H1 (cell line): ENCODE measurements at places on chromosomes 6 and 20.
A peak's percentile ranks its signal among the peaks of the same experiment; 100 is the strongest.

DNA sequence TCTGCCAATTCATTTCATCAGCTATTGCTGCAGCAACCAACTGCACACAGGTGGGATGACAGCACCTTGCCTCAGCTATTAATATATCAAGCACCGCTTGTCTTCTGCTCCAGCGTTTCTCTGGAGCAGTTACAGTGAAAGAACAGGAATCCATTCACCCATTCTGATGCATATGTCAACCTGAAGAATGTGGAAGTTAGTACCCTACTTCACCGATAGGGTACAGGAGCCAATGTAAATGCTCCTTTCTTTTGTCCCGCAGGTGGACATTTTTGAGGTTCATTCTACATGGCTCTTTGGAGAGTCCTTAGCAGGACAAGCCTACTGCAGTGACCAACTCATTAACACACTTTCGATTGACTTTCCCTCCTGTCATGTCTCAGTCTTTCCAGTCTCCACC is 139.9 kb upstream of the PRND start:
- no peak for DNase-seq

DNA sequence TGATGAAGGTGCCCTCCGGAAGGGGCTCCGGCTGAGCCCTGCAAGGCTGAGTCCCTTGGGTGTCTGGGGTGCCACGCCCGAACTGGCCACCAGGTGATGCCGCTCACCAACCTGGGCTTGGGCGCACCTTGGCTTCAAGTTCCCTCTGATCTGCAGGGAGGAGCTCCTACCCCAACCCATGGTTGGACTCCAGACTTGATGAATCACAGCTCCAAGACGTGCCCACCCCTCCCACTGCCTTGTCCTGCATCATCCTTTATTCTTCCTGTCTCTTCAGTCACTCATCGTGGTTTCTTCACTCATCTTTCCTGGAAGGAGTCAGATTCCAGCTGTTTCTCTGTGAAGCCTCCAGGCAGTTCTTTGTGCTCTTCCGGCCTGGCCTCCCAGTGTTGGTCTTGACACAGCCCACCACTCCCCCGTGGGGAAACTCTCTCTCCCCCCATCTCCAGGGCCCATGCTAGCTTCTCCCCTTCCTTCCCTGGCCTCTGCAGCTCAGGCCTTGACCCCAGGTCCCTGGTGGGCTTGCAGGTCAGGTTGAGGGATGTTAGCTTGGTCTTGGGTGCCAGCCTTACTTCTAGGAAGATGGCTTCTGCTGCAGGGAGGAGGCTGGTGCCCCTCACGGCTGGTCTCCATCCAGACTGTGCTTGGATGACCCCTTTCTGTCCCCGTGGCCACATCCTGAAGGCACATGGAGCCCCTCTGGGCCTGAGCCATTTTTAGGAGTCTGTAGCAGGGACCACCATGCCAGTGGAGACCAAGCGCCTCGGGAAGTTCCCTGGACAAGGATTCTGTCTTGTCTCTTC is 2.6 kb upstream of the ZBP1 start:
- peak; percentile 90 for DNase-seq

GRCh38 chr6:163496205-163496604 is 81.7 kb downstream of the QKI start:
- no peak for DNase-seq

DNA sequence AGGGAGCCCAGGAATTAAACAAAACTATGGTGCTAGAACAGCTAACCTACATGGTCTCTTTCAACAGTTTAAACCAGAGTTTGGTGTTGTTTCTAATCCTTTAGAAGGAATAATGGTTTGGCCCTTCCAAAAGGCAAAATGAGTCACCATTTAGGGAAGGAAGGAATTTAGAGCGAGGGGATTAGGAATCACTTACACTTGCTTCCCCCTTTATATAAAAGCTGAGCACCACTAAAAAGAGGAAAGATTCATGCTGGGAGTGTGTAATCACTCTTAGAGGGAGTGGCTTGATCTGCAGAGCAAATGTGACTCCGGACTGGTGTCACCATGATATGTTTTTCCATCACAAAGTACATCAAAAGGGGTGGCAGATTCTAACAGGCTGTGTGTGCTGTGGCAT is 63.6 kb downstream of the F13A1 start:
- DNase-seq = no peak

- no peak for DNase-seq
Observed at GRCh38 chr6:152648105-152648504, 10.9 kb upstream of the SYNE1 start.

- DNase-seq = no peak
Observed at GRCh38 chr6:158150701-158151100, 17.4 kb downstream of the SERAC1 start.

GRCh38 chr6:111423960-111424846 is 58.8 kb downstream of the REV3L start:
- no peak for DNase-seq

DNA sequence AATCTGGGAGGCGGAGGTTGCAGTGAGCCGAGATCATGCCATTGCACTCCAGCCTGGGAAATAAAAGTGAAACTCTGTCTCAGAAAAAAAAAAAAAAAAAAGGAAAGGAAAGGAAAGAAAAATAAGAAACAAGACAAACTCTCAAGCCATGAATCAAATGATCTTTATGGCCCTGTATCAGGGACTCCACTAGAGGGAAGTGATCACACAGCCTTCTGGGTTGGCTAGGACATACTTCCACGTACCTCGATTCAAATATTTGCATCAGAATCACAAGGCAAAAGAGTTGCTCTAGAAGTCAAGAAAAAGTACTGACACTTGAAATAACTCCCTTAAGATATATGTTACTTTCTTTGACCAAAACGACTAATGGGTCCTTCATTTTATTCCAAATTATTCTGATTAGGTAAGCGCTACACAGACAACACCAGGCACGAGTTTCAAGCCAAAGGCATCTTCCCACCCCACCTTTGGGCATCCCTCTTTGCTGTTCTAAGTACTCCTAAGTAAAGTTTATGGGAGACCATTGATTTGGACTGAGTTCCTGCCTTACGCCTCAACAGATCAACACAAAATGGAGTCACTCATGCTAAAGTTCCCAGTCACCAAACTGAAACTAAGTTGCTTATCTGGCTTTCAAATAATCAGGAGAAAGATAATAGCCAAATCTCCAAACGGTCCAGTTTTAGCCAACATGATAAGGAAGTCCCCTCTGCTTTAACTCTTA is 77.5 kb upstream of the NT5E start:
- DNase-seq = no peak

DNA sequence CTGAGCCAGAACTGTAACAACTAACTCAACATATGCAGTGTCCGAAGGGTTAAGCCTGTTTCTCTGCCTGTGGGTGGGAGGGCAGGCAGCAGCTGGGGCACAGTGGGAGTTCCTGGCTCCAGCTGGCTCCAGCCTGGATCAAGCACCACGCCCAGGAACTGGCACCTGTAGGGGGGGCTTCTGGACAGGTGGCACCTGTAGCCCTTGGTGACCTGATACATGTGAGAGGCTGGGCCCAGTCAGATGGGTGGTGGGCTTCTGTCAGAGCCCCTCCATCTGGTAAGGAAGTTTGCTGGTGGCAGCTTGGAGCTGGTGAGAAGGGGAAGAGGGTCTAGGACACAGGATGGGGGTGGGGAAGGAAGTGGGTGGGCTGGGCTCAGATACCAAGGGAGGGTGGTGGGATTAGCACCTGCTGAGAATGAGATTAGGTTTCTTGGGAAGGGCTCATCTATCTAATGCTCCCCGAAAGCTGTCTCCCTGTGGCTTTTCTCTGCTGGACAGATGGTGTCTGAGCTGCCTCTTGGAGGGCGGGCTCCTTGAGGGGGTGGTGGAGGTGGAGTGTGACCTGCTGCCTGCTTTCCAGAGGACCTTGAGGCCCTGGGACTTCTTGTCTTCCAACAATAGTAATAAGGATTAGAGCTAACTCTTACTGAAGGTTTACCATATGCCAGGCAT is 28.5 kb downstream of the BCL2L1 start:
- DNase-seq = peak; percentile 52

DNA sequence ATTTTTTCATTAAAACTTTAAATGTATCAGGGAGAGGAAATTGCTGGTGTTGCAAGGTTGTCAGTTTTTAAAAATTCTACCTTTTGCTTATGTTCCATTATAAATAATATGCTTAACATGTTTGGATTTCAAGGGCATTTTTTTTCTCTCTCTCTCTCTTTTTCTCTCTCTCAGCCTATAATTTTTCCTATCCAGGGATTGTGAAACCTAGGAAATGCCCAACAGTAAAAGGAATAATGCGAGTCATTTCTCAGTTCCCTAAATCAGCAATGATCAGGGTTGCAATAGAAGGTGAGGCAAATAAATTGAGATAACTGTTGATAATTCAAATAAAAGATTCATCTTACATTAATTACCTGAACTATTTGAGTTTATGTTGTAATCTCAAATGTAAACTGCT is 53.2 kb upstream of the IFNGR1 start:
- no peak for DNase-seq

DNA sequence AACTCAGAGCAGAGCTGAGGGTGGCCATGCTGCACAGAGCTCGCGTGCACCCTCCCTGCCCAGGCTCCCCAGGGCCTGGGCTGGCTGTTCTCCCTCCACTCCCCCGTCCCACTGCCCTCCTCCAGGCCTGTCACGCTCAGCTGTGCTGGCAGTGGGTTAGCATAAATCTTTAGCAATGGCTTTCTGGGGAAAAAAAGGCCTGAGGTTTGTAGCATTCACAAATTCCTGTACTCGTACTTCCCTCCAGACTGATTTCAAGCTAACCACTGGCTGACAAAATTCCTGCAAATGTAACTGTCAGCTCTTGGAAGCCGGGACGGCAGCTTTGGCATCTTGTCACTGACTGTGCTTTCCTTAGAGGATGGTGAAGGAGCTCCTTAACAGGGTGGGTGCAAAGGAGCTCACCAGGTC is 22.3 kb upstream of the SMOC2 start:
- peak; percentile 33 for DNase-seq

GRCh38 chr6:7543789-7544424 is 2.4 kb downstream of the DSP start:
- DNase-seq = no peak

DNA sequence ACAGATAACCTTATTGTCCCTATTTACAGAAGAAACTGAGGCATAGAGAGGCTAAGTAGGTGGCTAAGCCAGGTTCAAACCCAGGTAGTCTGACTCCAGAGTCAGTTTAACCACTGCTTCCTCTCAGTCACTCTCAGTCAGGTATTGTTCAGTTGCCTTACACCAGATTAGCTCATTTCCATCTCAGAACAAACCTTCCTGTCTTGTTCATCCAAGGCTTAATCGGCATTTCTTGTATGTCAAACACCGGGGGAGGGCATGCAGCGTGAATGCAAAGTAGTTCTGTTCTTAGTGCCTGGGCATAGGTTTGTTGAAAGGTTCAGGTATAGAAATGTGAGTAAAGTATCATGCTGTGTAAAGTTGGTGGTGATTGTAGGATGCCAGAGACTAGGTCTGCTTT is 51.7 kb downstream of the CTNNBL1 start:
- no peak for DNase-seq

- DNase-seq = no peak
Observed at GRCh38 chr6:53984163-53984562, 127.1 kb upstream of the MLIP start.

DNA sequence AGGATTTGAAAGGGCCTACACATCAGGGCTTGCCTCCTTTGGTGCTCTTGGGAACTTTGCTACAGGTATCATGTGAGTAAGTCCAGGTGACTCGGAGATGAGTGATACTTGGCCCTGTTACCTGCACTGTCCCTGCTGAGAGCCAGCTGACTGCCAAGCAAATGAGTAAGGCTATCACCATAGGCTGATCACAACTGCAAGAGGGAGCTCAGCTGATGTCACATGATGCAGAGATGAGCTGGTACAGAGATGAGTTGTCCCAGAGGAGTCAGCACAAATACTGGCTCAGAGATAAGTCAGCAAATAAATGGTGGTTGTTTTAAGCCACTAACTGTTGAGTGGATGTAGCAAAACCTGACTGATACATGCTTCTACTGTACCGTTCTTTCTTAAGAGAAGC is 41.4 kb downstream of the LAMP5 start:
- DNase-seq = no peak

GRCh38 chr6:126210398-126211075 is 129.4 kb upstream of the CENPW start:
- no peak for DNase-seq
